Suppressor macrophage (primary cell): ENCODE measurements at places on chromosomes 7 and 10.
A peak's percentile ranks its signal among the peaks of the same experiment; 100 is the strongest.

DNA sequence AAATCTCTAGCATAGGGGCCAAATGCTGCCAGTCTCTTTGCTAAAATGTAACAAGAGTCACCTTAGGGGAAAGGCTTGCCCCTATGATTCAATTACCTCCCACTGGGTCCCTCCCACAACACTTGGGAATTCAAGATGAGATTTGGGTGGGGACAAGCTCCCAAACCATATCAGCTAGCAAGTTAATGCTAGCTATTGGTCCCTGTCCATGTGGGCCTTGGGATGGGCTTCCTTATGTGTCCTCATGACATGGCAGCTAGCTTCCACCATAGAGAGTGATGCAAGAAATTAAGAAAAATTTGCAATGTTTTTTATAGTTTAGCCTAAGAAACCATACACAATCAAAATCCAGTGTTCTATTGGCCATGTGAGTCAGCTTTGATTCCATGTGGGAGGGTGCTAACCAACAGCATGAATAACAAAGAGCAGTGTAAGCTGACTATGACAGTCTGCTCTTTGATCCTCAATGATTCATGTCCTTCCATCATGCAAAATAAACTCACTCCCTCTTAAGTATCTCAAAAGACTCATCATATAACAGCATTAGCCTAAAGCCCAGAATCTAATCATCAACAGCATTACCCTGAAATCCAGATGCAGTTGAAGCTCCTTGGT, 21.7 kb upstream of the ZNF365 start:
- no peak for DNase-seq

GRCh38 chr7:90749774-90750173, 153.7 kb downstream of the CDK14 start:
- DNase-seq = no peak

- peak; percentile 57 for DNase-seq
These were observed 202.7 kb downstream of the FAM107B start for GRCh38 chr10:14571866-14572507.

- no peak for DNase-seq
These were observed 93.5 kb upstream of the PPP1R9A start for GRCh38 chr7:94813917-94814316.

GRCh38 chr7:38385682-38386081, 112.2 kb upstream of the TARP start:
- no peak for DNase-seq

DNA sequence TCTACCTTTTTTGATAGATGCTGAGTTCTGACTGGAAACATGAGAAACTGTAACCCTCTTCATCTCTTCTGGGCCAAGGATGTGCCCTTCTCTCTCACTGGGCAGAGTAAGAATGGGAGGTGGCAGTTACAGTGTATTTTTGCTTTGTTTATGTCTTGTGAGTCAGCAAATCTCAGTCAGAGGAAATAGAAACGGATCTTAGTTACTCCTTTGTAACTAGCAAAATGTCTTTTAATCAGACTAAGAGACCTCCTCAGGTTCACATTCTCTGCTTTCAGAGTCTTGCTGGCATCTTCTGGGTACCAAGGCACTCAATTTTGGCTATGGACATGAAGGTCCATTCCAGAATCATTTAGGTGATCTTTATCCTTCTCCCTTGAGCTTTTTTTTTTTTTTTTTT, 70.9 kb downstream of the HHEX start:
- DNase-seq = peak; percentile 57

DNA sequence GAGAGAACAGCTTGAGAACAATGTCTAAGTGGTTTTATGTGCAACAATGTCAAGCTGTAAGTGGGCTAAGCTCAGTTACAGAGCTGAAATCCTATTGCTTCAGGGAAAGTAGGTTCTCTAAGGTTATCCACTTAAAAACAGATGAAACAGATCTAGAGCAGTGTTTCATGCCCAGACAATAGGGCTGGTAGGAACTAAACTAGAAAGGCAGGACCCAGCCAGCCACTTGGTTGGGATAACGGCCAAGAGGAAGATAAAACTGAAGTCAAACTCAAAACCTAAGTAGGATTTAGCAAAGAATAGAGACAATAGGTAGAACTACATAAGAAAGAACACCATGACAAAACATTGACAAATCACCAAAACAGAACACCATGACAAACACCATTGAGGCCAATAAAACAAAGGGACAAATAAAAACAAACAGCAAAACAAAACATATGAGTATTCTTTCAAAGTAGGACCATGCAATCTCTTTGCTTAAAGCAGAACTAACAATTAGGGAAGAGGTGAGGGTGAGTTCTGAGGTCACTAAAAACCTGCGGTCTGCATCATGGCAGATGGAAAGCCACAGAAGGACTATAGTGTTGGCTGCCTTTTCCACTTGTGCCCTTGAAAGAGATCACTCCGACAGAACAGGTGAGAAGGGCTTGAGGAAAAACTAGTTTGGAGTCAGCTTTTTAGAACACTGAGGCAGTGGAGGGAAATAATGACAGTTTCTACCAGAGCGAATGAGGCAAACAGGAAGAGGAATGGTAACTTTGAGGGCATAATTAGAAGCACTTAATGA, 81.0 kb downstream of the HGF start:
- peak; percentile 17 for DNase-seq

DNA sequence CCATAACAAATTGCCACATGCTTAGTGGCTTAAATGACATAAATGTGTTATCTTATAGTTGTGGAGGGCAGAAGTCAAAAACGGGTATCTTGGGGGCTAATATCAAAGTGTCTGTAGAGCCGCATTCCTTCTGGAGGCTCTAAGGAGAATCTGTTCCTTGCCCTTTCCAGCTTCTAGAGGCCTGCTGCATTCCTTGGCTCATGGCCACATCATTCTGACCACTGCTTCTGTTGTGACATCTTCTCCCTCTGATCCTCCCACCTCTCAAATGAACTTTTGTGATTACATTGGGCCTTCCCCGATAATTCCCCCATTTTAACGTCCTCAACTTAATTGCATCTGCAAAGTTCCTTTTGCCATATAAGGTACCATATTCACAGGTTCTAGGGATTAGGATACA, 76.1 kb downstream of the CYP26A1 start:
- no peak for DNase-seq

DNA sequence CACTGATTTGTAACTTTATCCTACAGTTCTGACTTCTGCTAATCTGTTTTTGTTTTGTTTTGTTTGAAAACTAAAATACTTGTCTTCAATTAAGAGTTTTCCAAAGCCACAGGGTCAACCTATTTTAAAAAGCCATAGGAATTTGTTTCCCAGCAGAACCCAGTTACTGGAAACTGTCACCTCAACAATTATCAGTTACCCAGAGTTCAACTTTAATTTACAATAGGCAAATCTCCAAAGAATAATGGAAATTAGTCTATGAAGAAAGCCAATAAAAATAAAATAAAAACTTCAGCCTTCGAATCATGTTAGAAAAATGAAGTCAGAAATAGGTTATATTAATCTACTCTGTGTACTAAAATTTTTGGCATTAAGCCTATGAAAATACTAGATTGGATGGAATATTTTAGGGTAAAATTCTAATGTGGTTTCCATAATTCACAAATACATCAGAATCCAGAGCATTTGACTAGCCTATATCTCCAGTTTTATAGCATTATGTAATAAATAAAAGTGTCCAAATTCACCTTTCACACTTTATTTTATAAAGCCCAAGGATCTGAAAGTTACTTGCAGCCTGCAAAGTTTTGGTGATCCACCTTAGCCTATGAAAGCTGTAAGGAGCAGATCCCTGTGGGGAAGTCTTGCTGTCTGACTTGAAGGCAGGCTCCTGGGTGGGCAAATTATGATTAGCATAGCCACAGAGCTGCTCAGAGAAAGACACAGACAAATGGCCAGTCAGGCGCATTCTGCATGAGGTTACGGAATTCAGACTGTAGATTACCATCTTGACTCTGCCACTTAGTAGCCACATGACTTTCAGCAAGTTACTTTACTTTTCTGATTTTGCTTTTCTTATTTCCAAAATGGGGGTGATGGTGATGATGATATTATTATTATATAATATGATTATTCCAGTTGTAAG, 250.0 kb upstream of the HGF start:
- DNase-seq = no peak

DNA sequence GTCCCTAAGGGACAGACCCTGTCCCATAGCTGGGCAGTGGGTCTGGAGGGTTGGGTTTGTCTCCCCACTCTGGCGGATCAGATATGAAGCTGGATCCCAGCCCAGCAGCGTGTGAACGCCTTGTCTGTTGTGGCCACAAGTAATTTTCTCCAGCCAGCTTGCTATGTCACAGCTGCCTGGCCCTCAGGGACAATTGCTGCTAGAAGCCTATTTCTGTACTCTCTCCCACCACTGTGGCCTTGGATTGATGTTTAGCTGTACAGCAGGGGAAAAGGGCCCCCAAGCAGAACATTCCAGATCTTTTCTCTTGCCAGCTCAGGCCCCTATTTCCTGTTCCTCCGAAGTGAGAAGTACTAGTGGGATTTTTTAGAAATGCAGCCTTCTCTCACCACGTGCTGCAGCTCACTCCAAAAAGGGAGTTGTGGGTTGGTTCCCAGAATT, 53.5 kb upstream of the WAC start:
- DNase-seq = peak; percentile 55

- DNase-seq = no peak
These were observed 12.4 kb upstream of the FZD1 start for GRCh38 chr7:91251877-91252276.

DNA sequence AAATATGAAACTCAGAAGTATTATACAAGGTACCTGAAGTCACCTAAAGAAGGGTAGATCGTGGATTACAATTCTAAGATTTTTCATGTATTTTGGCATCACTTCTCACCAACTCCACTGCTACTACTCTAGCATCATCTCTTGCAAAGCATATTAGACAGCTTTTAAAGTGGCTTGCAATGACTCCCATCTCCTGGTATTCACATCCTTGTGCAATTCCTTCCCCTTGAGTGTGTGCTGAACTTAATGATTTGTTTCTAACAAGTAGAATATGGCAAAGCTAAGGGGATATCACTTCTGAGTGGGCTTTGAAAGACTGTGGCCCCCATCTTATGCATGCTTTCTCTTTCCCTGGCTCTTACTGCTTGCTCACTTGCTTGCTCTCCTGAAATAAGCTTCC, 280.2 kb downstream of the SNX13 start:
- DNase-seq = no peak

- DNase-seq = no peak
These were observed 23.5 kb downstream of the WNT16 start for GRCh38 chr7:121352323-121352722.
